Lower lobe of right lung (tissue), 2 donors: ENCODE measurements at places on chromosomes 6 and 20. TPM values are rescaled to one million over a fixed set of nuclear protein-coding genes. Genes with fewer than 3 reads are reported as not detected.

The OPRL1 gene
- total RNA-seq: 2.6 TPM

The BACH2 gene
- total RNA-seq: 6.3 TPM

The CAGE1 gene
- total RNA-seq: not detected

The HUS1B gene
- total RNA-seq: 1.1 TPM

The KHDC1L gene
- total RNA-seq: not detected

The BICRAL gene
- 20.7 TPM for total RNA-seq

The FERMT1 gene
- total RNA-seq: 1.4 TPM

The MAS1 gene
- not detected for total RNA-seq

The PSMB8 gene
- 103 TPM for total RNA-seq

The PHACTR3 gene
- total RNA-seq: 9.0 TPM

The C20orf204 gene
- total RNA-seq: 1.2 TPM

The BPIFB2 gene
- 0.21 TPM for total RNA-seq

The ZSCAN16 gene
- total RNA-seq: 6.8 TPM

The SSTR4 gene
- 0.35 TPM for total RNA-seq

The AVP gene
- total RNA-seq: not detected

The TPMT gene
- 14.0 TPM for total RNA-seq

The PHACTR1 gene
- 91.0 TPM for total RNA-seq

The ERVFRD-1 gene
- 0.65 TPM for total RNA-seq

The B3GAT2 gene
- total RNA-seq: 0.12 TPM

The TCP11 gene
- not detected for total RNA-seq
